ENCODE measurements at places on chromosomes 5 and 9.

DNA sequence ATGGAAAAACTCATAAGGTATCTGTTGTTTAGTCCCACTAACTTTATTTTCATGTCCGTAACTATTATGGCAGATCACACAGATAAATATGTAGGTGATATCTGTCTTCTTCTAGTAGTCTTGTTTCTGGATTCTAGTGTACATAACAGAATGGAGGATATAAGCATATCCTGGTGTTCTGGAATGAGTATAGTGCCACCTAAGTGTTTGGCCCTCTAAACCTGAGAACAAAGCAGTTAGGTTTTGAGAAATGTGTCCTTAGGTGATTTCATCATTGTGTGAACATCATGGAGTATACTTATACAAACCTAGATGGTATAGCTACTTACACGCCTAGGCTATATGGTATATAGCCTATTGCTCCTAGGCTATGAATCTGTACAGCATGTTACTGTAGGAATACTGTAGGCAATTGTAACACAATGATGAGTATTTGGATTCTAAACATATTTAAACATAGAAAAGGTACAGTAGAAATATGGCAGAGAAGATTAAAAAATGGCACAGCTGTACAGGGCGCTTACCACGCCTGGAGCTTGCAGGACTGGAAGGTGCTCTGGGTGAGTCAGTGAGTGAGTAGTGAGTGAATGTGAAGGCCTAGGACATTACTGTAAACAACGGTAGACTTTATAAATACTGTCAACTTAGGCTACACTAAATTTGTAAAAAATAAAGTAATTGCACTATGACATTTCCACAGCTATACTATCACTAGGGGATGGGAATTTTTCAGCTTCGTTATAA, 150.3 kb upstream of the SLC24A2 start:
- no peak for DNase-seq

DNA sequence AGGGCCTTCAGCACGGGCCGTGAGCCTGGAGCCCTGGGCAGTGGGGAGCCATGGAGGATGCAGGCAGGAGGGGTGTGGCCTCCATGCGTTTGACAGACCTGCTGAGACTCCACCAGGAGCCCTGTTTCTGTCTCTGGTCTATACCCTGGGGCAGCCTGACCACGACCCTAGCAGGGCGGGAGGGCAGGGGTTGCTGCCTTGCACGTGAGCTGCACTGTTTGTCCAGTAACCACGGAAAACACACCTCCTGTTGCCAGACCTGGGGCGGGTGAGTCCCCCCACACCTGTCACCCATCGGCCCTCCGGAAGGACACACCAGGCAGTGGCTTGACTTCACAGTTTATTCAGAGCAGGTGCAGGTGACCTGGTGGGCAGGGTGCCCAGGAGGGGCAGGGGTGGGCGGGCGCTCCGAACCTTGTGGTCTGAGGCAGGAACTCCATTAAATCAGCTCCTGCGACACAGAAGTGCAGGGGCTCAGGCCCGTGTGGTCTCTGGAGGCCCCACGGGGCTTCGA, 3.9 kb downstream of the LCN8 start:
- DNase-seq = no peak

DNA sequence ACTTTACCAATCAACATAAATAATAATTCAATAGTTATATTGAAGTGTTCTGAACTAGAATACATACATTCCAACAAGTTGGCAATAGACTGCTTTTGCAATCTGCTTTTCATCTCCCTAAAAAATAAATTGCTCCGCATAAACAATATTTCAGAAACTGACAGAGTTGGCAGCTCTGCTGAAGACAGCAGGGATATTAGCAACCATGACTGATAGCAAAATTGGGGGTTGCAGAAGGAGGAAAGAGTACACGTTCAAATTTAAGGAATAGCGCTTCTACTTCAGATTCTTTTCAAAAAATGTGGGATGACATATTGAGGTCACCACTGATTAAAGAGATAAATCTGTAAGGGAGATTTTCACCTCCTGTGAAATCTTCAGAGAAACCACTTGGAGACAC, 521.2 kb downstream of the DTWD2 start:
- DNase-seq = no peak

- no peak for DNase-seq
These were observed 135.5 kb downstream of the CCDC192 start for GRCh38 chr5:127838661-127839060.

All from activated T-helper 9 cell treated with anti-CD3 and anti-CD28 coated beads, Interleukin-2, amount 50 U/mL, for 16 hours (primary cell).